NCI-H187 (cell line): ENCODE measurements at places on chromosomes 3 and 15.
A peak's percentile ranks its signal among the peaks of the same experiment; 100 is the strongest.

DNA sequence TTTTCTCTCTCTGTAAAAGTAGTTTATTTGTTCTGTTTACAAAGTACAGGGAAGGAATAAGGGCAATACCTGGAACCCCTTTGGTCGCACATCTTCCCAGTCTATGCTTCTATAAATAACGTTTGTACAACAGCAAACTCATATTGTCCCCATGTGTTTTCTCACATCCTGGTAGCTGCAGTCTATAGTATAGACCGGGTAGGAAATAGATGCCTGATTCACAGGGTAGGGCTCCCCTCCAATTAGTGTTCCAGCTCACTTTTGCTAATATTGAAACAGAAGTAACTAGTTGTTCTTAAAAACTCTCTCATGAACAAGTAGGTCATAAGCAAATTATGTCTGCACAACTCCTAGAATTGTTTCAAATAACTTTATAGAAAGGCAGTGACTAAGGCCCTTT lies 17.7 kb downstream of the ATG7 start:
- DNase-seq: no peak

- no peak for DNase-seq
Measured at GRCh38 chr15:69861331-69862171, 236.2 kb downstream of the TLE3 start.

GRCh38 chr3:156161172-156161571 lies 40.8 kb downstream of the KCNAB1 start:
- no peak for DNase-seq

- DNase-seq: peak; percentile 2
Measured at GRCh38 chr3:129934234-129935123, 40.0 kb upstream of the TRH start.

GRCh38 chr3:57421336-57421735 lies 122.8 kb downstream of the DNAH12 start:
- DNase-seq: no peak

DNA sequence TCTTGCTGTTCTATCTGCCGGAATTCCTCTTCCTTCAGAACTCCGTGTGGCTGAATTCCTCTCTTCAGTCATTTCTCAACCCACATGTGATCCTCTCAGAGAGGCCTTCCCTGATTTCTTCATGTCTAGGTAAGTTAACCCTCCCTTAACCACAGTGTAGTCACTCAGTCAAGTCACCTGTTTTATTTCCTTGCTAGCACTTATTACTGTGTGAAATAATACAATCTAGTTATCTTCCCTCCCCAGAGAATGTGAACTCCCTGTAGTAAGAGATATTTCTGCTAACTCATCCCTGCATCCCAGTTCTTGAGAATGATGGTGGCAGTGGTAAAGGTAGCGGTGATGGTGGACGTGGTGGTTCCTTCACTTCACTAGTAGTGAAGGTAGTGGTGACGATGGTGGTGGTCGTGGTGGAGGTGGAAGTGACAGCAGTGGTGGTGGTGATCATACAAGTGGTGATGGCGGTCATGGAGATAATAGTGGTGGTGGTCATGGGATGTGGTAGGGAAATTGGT lies 33.3 kb downstream of the COL6A5 start:
- DNase-seq: no peak

GRCh38 chr15:69606921-69607500 lies 154.4 kb downstream of the RPLP1 start:
- DNase-seq: no peak

GRCh38 chr3:11705049-11705448 lies 61.3 kb upstream of the VGLL4 start:
- no peak for DNase-seq

DNA sequence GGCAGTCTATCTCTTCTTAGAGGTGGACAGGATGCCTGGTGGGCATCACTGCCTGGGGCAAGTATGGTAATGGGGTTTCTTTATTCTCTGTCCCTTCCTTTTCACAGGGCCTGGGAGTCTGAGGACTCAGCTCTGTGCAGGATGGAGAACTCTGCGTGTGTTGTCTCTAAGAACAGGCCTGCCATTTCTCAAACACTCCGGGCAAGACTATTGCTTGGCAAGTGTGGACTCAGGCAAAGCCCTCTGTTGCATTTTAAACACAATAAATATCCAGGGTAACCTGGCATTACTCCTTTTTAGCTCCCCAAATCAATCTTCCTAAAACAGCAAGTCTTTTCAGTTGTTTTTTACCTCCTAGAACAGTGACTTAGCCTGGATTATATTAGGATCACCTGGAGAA lies 185.1 kb upstream of the ROPN1 start:
- DNase-seq: no peak

GRCh38 chr3:158508481-158508880 lies 62.5 kb upstream of the MLF1 start:
- DNase-seq: no peak

DNA sequence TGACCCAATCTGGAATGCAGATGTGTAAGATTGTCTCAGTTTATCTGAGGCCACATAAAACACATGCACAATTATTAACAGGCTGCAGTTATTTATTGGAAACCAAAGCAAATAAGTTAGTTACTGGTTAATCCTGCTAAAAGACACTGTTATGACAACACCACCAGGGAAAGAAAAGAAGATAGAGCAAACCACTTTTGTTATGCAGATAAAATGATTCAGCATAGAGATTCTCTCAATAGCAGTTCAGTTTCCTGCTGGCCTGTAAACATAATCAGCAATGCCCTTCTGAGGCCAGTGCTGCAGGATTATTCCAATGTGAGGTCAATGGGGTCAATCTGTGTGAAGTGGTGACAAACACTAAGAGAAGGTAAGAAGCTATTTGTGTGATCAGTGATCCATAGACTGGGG lies 244.4 kb downstream of the ZBTB20 start:
- DNase-seq: no peak

- no peak for DNase-seq
Measured at GRCh38 chr15:40595219-40595618, 1.2 kb downstream of the KNL1 start.

GRCh38 chr15:37291920-37292319 lies 191.6 kb upstream of the MEIS2 start:
- DNase-seq: no peak

GRCh38 chr15:75203017-75203907 lies 1.6 kb downstream of the C15orf39 start:
- DNase-seq: no peak

- DNase-seq: no peak
Measured at GRCh38 chr3:9669720-9670432, 20.6 kb downstream of the MTMR14 start.

GRCh38 chr15:43104426-43104825 lies 1.4 kb downstream of the UBR1 start:
- no peak for DNase-seq

GRCh38 chr15:25065286-25065685 lies 110.5 kb downstream of the SNRPN start:
- DNase-seq: no peak

DNA sequence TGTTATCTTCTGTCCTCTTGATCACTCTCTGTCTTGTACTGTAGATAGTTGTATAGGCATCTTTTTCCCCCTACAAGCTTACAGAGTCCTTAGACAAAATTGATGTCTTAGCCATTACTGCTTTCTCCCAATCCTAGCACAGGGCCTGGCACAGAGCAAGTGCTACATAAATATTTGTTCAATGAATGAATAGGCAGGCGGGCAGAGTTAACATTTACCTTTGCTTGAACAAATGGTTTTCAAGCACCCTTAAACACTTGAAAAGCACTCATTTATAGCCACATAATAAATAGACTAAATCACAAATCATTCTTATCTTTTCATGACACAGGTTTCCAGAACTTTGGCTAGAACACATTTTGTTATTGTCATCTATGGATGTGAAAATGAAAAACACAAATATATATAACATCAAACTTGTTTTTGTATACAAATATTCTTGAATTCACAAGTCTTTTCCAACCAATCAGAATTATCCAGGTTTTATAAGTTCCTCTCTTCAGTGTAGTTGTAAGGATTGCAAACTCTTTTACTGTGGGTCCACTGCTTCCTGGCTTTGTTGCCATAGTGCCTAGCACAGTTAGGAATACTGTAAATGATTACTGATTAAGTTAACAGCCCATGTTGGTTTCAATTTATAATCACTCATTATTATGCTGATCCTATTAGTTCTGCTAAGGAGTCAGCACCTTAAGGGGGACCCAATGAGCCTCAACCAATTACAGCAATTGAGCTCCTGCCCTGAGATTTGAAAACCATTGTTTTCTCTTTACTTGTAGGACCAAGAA lies 61.9 kb downstream of the ISL2 start:
- peak; percentile 33 for DNase-seq

- no peak for DNase-seq
Measured at GRCh38 chr15:45921376-45921775, 286.5 kb downstream of the SQOR start.

DNA sequence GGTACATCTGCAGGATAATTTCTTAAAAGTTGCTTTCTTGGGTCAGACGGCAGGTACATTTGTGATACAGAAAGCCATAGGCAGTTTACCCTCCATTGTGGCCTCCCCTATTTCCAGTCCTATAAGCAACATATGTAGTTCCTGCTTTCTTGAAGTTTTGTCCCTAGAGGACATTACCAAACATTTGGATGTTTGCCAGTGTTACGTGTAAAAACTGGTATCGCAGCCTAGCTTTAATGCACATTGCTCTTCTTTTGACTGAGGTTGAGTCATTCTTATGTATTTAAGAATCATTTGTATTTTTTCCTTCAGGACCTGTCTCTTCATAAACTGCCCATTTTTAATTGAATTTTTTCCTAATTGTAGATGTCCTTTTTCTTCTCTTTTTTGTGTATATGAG lies 114.3 kb downstream of the DIPK2A start:
- no peak for DNase-seq

DNA sequence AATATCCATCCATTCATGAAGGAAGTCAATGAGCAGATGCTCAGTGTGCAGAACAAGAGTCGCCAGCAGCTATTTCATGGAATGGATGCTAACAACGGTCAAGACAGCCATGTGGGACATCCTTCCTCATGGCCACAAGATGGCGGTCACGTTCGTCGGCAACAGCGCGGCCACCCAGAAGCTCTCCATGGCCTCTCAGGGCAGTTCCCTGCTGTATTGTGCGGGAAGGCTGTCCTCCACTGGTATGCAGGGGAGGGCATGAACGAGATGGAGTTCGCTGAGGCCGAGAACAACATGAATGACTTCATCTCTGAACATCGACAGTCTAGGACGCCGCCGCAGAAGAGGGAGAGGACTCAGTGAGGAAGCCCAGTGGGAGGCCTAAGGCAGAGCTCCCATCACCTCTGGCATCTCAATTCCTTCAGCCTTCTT lies 208.3 kb downstream of the TJP1 start:
- DNase-seq: no peak

DNA sequence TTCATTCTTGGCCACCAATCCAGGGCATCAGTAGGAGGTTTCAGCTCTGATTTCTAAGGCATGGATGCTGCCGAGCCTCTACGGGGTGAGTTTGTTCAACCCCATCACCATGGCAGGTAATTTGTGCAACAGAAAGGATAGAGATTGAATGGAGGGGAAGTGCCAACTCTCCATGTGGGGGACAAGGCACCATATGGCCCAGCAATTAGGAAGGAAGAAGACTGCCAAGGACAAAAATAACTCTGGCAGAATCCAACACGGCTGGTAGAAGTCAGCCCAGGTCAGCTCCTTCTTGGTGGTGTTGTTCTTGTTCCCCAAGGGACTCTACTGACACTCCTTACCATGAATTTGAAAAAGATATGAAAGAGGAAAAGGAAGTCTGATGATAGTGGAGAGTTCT lies 503.9 kb downstream of the MAGI1 start:
- DNase-seq: no peak

GRCh38 chr3:105868431-105868741 lies 426 bp downstream of the CBLB start:
- no peak for DNase-seq

DNA sequence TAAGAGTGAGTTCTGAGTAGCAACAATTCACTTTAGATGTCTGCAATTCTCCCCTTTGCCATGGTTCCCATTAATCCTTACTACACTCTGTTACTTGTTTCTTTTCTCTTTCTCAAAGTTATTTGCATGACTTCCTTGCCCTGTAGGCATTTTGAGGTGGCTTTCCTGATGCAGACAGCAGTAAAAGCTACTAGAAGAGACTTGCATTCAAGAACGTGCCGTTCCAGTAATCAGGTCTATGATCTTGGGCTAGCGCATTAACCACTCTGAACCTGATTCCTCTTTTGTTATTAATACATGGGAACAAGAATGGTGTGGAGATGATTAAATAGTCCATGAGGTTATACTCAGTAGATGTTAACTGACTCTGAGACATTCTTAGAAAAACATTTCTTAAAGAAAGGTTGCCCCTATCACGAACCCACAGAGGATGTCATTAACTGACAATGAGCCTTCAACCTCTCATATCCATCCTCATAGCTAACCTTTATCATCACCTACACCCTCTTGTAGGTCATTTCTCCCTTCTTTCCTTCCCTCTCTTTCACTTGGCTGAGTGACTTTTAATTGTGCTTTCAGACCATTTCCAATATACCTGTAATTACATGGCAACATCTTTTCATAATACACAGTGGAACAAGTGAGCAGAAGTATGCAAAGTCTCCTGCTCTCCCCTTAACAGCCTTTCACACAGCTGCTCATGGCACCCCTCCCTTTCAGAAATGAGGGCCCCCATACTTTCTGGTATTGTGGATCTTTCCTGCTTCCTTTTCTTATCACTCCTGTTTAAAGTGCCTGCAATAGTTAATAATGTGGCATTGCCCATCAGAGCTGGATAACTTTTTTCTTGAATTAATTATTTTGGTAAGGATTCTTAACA lies 175.9 kb downstream of the CHST2 start:
- DNase-seq: no peak

DNA sequence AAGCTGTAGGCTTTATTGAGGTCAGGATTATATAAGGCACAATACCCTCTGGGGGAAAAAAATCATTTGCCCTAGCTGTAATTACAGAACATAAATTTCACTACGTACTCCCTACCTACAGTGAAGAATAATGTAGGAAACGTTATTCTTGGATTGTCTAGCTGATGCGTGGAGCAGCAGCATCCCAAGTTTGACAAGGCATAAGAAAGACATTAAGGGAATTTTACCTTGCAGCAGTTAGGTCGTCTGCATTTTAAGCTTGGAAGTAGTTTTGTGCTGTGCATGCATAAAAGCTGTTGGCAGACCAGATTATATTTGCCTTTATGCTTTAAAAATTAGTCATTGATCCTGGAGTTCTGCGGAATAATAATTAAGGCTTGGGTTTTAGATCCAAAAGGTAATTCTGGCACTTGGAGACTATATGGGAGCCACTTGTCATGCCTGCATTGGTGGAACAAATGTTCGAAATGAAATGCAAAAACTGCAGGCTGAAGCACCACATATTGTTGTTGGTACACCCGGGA lies 2.2 kb downstream of the EIF4A2 start:
- DNase-seq: no peak

DNA sequence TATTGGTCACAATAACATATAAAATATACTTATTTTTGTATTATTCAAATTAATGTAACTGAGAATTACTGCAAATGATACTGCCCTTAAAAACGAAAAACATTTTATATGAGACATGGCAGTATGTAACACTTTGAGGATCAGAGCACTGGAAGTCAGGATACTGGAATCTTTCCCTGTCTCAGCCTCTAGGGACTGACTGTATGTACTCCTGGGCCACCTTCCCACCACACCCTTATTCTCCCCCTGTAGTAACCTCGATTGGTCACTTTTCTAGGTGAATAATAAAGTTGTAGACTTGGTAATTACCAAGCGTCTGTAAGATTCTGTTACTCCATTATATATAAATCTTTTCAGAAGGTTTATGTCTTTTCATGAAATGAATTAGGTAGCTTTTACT lies 43.0 kb downstream of the LRRC49 start:
- no peak for DNase-seq
